GM12878 (cell line): ENCODE measurements at places on chromosomes 13 and 19. TPM values are rescaled to one million over a fixed set of nuclear protein-coding genes. Genes with fewer than 3 reads are reported as not detected.

The GEMIN7 gene
- total RNA-seq: 42.4 and 45.0 TPM in 2 replicates

The CERS4 gene
- total RNA-seq: 41.7 and 43.1 TPM in 2 replicates

The CADM4 gene
- 0.11 TPM in 1 of 2 replicates, not detected in the other for total RNA-seq

The ZNF726 gene
- 0.80 and 1.3 TPM in 2 replicates for total RNA-seq

DNA sequence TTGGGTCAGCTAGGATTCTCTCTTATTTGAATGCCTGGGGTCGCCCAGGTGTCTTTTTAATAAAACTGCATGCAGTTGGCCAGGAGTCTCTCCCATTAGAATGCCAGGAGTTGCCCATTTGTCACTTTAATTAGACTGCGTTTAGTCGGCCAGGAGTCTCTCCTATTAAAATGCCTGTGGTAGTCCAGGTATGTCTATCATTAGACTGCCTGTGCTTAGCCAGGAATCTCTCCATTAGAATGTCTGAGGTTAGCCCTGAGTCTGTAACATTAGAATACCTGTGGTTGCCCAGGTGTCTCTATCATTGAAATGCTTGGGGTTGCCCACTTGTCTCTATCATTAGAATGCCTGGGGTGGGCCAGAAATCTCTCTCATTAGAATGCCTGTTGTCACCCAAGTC, 1470.9 kb downstream of the UQCRFS1 start:
- H3K4me3 ChIP-seq: no peak overlapping the region
- no peak overlapping the region for H3K27ac ChIP-seq
- no peaks in the 10 kb centered on the region for H3K4me1 ChIP-seq
- no peaks in the 10 kb centered on the region for H3K27me3 ChIP-seq

DNA sequence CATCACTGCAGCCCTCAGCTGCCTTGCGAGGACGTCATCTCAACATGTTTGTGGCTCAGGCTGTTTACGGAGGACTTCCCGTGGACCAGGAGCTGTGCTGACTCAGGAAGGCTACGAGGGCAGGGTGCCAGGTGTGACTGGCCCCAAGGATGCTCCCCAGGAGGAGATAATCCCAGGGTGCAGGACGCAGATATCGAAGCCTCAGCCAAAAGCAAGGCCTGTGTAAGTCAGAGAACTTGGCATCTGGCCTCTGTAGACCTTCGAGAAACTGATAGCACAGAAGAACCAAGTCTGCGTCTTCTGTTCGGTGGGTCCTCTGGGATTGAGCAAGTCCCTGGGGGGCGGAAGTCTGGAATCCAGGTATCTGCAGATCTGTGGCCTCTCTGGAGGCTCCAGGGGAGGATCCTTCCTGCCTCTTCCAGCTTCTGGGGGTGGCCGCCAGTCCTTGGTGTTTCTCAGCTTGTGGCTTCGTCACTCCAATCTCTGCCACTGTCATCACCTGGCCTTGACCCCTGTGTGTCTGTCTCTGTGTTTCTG, 2.6 kb upstream of the DOHH start:
- no peak for DNase-seq
- no peak overlapping the region for H3K27ac ChIP-seq
- H3K4me1 ChIP-seq: peaks cover 5% of the 10 kb centered on the region
- no peaks in the 10 kb centered on the region for H3K27me3 ChIP-seq
- no peaks in the 10 kb centered on the region for H3K36me3 ChIP-seq
- H3K4me3 ChIP-seq: no peak overlapping the region

DNA sequence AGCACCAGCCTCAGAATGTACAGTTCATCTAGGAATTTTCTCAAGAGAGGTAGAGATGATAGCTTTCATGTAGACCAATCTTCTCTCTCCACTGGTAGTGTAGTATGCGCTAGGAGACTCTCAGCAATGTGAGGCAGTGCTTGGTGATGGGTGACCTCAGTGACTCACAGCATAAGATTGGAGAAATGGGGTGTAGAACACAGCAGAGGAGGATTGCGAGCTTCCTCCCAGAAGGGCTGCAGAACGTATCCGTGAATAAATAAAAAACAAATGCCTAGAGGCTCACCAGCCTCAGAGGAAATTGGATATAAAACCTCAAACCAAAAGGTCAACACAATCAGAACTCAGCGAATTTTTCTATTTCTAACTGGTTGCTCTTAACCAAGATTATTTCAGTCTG, 182.9 kb upstream of the RXFP2 start:
- H3K36me3 ChIP-seq: no peaks in the 10 kb centered on the region
- no peak for DNase-seq
- H3K27ac ChIP-seq: no peak overlapping the region
- H3K27me3 ChIP-seq: no peaks in the 10 kb centered on the region
- no peaks in the 10 kb centered on the region for H3K4me1 ChIP-seq

DNA sequence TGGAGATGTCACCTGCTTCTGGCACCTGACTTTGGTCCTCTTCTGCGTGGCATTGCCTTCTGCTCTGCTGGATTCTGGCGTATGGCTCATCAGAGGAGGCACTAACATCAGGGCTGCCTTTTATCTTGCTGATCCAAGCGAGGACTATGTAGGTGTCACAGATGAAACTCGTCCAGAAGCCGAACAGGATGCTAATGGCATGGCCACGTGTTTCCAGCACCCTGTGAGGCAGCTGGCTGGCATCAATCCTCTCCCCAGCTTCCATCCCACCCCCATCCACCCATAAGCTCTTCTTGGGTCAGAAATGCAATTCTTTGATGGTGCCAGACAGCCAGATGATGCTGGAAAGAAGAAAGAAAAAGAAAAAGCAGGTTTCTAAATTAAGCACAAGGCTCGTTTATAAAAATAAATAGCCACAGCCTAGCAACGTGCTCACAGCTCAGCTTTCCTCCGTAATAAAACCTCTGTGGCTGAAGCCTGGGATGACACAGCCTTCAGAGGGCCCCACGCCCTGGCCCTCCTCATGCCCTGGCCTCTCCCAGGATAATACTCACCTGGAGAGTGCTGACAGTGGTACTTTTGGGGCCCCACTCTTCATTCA, 212.9 kb upstream of the SERP2 start:
- no peaks in the 10 kb centered on the region for H3K4me1 ChIP-seq
- no peak for DNase-seq
- no peak overlapping the region for H3K4me3 ChIP-seq
- no peaks in the 10 kb centered on the region for H3K27me3 ChIP-seq

DNA sequence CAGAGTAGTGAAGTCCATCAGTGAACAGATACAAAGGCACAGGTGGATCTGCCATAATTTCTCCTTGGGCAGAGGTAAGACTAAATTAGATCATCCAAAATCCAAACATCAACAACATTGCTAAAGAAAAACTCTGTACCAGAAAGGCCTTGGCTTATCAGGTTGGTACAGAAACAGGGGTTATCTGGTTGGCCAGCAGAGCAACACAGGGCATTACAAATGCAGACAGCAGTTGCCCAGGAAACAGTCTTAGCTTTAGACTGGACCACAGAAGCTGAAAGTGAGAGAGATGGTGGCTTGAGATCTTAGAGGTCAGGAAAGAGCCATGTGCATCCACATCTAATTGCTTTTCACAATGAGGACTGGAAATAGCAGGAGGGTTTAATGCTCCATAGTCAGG, 26.6 kb upstream of the DGKH start:
- no peak overlapping the region for H3K4me3 ChIP-seq
- H3K36me3 ChIP-seq: no peaks in the 10 kb centered on the region
- H3K27me3 ChIP-seq: no peaks in the 10 kb centered on the region
- no peak for DNase-seq
- no peaks in the 10 kb centered on the region for H3K4me1 ChIP-seq

DNA sequence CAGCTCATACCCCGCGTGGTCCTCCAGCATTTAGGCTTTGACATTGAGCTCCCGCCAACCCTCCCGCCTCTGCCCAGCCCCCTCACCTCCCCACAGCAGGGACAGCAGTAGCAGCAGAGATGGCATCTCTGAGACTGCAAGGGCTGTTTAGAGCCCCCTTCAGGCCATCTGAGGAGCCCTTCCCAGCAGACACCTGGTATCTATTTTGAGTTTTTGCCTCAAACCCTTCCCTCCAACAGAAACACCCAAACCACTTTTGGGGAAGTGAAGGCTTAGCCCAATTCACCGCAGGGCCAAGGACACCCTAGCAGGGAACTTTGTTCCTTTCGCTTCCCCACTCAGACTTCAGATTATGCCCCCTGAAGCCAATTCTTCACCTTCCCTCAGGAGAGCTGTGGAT, 6.3 kb upstream of the ZNF175 start:
- peaks cover 20% of the 10 kb centered on the region for H3K4me1 ChIP-seq
- no peaks in the 10 kb centered on the region for H3K27me3 ChIP-seq
- H3K27ac ChIP-seq: no peak overlapping the region
- H3K36me3 ChIP-seq: no peaks in the 10 kb centered on the region
- 0 out of 2 replicates have a peak overlapping the region, but pooled peaks have one; percentile 15 for H3K4me3 ChIP-seq
- DNase-seq: no peak
